Keratinocyte (primary cell): ENCODE measurements at places on chromosomes 16 and 17.

- DNase-seq: no peak
These were observed 1.5 kb downstream of the CDYL2 start for GRCh38 chr16:80802902-80803301.

DNA sequence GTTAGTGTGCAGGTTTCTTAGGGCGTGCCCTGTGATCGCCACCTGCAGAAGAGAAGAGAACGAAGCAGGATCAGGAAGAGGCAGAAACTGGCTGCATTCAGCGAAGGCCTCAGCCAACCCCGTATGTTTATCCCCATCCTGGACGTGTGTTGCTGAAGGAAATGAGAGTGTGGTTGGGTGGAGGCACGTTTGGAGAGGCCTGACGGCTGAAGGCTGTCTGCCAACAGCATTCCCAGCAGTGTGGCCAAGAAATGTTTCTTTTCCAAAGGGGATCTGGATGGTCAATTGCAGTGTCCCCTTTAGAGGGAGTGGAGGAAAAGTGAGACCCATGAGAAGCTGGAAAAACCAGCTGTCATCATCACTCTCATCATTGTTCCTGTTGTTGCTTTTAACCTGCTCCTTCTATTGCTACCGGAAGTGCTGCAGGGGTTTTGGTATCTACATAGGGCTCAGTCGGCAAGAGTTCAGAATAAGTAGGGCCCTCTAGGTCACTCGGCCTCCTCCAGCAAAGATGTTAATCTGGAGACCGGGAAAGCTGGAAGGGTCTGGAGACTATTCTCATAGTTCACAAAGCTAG is 46.5 kb upstream of the SLC47A1 start:
- DNase-seq: no peak

- DNase-seq: no peak
These were observed 99.0 kb downstream of the CA4 start for GRCh38 chr17:60248618-60249289.

DNA sequence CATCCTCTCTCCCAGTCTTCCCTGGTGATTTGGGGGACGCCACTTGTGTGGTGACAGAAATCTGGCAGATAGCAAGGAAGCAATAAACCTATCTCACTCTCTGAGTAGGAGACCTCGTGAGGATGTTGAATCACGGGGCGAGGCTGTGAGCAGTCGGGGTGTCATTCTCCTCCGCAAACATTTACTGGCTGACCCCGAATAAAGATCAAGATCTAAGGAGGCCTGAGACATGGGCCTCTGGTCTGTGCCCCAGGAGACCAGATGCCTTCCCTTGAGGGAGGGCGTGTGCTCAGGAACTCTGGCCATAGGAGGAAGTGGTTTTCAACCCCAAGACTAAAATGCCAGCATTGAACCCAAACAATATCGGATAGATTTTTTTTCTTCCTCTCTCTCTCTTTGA is 53.1 kb downstream of the FOXL1 start:
- DNase-seq: no peak

GRCh38 chr16:2756288-2757015 is 4.0 kb downstream of the SRRM2 start:
- no peak for DNase-seq

GRCh38 chr17:61495161-61495857 is 43.1 kb downstream of the TBX4 start:
- no peak for DNase-seq

DNA sequence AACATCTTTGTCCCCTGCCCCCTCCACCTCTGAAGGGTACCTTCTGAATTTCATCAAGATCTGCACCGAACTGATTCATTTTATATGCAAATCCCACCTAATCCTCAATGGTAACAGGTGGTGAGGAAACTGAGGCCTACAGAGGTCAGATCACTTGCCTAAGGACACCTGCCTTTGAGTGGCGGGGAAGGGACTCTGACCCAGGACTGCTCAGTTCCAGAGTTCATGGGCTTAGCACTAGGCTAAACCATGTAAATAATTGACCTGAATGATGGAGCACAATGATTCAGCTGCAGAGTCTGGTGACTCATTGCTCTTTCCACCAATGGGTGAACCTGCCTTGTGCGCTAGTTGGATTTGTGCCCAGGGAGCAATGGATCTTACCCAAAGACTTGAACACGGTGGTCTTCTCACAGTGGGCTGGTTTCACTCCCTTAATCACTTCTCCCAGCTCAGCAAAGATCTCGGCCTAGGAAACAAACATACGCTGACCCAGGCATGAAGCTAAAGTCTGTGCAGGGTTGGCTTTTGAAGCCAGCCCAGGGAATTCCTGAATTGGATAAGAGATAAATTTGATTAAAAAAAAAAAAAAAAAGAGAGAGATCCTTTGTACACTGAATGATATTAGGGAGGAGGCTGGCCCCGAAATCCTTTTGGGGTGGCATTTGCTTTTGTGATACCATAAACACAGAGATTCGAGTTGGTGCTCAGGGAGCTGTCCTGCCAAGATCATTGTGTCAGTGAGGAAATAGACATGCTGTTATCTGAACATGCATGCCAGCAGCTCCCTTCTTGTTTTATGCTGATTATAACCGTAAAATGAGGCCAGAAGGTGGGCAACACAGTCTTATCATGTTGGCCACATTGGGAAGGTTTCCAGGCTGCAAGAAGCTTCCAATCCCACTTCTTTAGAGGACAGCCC is 17.0 kb downstream of the CRYM start:
- peak; percentile 52 for DNase-seq
